ENCODE measurements at places on chromosomes 5 and 9.

GRCh38 chr5:160969645-160970044 is 117.6 kb upstream of the ATP10B start:
- no peak for DNase-seq

DNA sequence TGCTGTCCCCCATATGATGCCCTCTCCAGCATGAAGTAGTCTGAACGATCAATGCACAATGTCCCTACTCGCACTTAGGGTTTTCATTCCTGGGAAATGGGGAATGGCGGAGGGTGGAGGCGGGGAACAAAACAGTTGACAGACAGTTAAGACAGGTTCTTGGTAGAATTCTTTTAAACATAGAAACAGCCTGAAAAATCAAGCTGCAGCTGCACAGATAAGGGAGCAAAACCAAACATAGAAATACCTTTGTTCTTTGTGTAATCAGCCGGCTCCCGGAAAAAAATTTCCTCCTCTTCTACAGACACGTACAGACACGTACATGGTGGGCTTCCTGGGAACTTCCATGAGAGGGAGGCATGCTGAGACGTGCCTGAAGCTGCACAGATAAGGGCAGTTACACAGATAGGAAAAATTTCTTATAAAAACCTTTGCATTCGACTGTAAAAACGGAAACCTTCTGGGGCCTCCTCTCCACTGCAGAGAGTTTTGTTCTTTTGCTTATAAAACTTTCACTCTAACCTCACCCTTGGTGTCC is 662.4 kb upstream of the PTPRD start:
- no peak for DNase-seq

- no peak for DNase-seq
Observed at GRCh38 chr5:126508251-126508961, 85.2 kb downstream of the GRAMD2B start.

DNA sequence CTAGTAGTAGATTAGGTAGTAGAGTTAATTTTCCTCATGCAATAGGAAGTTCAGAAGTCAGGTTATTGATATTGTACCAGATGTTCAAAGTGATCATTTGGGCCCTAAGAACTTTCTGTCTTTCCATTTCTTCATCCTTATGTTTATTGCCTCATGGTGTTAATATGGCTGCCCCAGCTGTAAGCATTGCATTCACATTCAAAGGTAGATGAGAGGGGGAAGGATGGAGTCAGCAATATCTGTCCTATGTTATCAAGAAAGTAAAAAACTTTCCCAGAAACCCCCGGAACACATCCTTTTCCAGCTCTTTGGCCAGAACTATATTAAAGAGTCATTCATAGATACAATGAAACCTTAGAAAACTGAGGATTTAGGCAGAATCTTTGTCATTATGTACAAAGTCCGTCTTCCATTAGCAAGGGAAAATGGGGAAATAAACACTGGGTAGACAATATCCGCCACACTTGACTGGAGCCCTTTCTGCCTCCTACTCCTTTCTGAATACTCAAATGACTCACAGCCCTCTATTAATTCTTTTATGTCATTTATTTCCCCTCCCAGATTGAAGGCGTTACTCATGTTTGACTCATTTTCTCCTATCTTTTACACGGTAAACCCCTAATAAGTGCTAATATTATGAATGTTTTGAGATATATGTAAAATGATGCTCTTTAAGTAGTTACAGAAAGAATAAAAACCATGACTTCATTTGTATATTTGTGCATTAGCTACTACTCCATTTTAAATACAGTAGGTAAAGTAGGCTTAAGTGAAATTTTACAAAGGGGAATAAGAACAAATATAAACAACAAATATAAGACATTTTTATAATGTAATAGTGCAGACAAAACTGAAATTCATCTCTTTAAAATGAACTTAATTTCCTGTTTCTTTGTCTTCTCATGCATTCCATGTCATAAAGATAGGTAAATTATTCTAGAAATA is 127.6 kb downstream of the SLF1 start:
- no peak for DNase-seq

- DNase-seq: no peak
Observed at GRCh38 chr5:89849830-89850512, 559.6 kb downstream of the CETN3 start.

- DNase-seq: no peak
Observed at GRCh38 chr5:22431406-22431805, 421.7 kb downstream of the CDH12 start.

DNA sequence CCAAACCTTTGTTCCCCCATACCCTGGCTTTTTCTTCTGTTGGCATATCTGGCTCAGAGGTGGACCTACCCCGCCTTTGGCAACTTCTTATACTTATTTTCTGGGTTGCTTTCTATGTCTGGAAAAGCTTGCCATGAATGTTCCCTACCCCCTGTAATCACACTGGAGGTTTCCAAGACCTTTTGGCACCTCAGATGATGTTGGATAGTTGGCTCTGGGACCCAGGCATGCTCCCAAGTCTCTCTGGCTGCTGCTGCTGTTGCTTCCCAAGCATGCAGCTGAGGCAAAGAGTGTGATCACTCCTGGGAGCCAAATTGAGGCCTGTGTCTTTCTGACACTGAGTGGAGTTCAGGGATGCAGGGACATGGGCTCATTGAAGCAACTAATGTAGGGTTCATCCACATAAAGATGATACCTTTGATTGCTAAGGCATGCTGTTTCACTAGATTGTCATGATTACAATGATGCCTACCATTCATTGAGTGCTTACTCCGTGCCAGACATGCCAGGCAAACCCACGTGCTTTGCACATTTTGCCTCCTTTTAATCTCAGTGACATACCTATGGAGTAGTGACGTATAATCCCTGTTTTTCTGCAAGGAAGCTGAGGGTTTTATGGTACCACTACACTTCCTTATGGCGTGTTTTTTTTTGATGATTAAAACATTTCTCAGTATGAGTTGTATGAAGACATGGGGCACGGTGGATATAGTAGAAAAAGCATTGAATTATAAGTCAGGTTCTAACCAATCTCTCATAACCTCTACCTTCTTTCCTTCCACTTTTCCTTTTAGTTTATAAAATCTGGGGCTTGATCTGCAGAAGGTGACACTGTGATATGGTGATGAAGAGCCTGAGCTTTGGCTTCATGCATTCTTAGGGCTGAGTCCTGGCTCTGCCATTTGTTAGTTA is 73.1 kb downstream of the ARHGAP26 start:
- peak; percentile 34 for DNase-seq

- no peak for DNase-seq
Observed at GRCh38 chr5:164058621-164059020, 553.2 kb downstream of the MAT2B start.

DNA sequence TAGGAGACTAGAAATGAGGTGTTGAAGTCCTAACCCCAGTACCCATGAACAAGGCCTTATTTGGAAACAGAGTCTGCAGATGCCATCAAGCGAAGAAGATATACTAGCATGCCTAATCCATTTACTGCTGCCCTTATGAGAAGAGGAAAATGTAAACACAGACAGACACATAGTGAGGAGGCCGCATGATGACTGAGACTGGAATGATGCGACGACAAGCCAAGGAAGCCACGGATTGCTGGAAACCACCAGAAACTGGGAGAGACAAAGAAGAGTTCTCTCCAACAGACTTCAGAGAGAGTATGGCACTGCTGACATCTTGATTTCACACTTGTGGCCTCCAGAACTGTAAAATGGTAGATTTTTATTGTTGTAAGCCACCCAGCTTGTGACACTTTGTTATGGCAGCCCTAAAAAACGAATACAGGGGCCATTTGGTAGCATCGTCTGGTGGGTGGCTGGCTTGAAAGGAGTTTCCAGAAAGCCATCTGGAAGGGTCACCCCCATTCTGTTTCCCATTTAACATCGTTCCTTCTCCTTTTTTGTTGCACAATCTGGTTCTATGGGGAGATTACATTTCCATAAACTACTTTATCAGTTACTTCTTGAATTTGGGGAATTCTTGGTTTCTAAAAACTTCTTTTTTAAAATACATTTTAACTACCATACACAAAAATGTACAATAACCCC is 193.1 kb downstream of the HSD17B3 start:
- no peak for DNase-seq

GRCh38 chr9:81370650-81371049 is 318.7 kb downstream of the TLE1 start:
- DNase-seq: no peak

- DNase-seq: no peak
Observed at GRCh38 chr5:74288448-74289108, 351.9 kb downstream of the ENC1 start.

- no peak for DNase-seq
Observed at GRCh38 chr5:100026606-100027005, 508.6 kb upstream of the FAM174A start.

DNA sequence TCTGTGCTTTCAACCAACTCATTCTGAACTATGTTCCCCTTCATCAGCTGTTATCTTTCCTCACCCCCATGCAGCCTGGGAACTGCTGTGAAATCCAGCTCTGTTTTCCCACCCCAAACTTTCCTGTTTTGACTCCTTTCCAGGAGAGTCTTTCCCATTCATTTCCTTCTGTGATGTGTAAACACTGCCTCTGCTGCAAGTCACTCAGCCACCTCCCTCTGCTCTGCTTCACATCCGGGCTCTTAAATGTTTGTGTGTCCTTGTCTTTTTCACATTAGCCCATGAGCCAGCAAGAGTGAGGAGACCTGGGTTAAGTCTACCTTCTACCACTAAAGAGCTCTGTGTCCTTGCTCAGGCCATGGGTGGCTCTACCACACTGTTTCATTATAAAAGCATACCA is 137.5 kb downstream of the ICE1 start:
- no peak for DNase-seq

GRCh38 chr9:79471580-79472543 is 99.9 kb upstream of the TLE4 start:
- peak; percentile 67 for DNase-seq

GRCh38 chr5:119318256-119318894 is 37.4 kb upstream of the TNFAIP8 start:
- DNase-seq: no peak

DNA sequence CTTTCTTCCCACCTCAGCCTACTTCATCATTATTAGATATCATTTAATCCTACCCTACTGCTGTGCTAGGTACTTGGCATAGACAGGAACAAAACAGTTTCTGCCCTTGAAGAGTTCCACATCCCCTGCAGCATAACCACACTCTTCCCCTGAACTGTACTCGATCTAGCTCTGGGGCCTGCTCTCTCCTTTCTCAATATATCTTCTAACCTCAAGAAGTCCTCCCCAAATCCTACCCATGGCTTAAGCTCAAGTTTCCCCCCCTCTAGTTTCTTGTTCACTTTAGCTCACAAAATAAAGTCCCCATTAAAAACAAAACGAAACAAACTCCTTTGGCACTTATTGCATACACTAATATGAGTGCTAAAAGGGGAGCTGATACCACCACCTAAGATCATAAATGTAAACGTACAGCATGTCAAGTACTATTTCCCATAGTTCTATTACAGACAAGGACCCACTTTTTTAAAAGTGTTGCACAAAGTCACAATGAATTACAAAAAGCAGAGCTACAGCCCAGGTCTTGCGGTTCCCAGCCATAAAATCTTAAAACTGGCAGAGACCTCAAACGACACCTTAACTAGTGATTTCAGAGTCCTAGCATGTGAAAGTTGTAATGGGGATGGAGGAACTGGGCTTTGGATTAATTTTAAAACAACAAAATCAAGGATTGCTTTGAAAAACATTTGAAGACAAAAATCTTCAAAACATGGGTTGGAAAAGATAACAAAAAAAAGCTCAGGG is 80.7 kb downstream of the PTPDC1 start:
- no peak for DNase-seq

DNA sequence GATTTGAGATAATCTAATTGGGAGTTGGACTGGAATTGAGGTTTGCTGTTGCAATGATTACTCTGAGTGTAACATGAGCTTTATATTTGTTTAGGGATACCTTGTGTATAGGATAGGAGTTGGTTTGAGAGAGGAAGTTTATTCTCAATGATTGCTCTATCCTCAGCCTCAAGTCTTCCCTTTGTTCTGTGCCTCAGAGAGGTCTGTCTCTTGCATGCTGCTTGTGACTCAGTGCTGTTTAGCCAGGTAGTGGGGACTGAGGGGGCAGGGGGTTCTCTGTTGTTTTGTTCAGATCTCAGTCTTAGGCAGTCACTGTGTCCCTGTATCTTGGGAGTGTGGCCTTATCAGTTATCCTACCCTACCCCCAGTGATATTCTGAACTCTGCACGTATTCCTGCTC is 192.1 kb downstream of the SPATA31D1 start:
- DNase-seq: no peak

DNA sequence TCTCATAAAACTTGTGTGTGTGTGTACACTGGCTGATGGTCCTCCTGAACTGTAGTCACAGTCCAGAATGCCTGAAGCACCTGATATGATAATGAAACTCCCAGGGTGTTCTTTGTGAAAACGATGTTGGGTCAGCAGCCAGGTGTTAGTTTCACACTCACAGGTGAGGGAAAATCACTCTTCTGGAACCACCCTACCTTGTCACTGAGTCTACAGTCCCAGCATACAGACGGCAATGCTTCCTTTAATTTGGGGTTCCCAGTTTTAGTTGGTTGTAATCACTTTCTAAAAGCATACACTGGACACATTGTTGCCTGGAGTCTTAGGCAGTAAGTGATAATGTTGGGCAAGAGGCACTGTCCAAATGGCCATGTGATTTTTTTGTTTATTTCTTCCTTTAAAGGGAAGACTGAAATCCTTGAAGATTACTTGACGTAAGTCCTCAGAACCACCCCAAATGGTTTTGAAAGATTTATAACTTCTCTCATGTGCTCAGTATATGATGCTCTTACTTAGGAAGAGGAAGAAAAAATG is 18.2 kb upstream of the MGAT1 start:
- no peak for DNase-seq

- DNase-seq: no peak
Observed at GRCh38 chr5:157563373-157563928, 12.1 kb downstream of the ADAM19 start.

DNA sequence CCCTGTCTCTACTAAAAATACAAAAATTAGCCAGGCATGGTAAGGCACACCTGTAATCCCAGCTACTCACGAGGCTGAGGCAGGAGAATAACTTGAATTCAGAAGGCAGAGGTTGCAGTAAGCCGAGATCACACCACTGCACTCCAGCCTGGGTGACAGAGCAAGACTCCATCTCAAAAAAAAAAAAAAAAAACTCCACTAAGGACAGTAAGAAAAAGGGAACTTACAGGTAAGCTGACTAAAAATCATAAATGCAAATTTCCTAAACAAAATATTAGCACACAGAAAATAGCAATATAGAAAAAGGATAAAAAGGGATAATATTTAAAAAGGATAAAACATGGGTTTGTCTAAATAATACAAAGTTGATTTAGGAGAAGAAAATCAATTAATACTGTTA is 27.9 kb upstream of the HNRNPA0 start:
- no peak for DNase-seq

- no peak for DNase-seq
Observed at GRCh38 chr5:169354263-169354662, 53.3 kb upstream of the SLIT3 start.

Data from caudate nucleus (tissue), 63 donors.